NCI-H1417 (cell line): ENCODE measurements at places on chromosomes 2 and 18.

DNA sequence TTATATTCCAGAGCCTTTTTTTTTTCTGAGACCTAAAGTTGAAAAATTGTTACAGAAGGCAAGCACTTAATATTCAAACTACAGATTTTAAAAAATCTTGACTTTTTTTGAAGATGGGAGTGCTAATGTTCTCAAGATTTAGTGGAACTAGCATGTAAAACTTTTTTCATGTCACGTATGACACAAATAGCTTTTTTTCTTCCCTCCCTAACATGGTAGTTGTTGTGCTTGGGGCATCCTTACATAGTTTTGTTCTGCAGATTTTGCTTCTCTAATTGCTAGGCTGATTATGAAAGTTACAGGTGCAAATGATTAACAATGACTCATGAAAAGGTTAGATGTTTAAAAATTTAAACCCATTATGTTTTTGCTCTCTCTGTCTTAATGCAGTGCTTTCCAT, 3.0 kb downstream of the EML6 start:
- no peak for DNase-seq

GRCh38 chr18:60176259-60176658, 196.3 kb downstream of the MC4R start:
- DNase-seq = no peak

DNA sequence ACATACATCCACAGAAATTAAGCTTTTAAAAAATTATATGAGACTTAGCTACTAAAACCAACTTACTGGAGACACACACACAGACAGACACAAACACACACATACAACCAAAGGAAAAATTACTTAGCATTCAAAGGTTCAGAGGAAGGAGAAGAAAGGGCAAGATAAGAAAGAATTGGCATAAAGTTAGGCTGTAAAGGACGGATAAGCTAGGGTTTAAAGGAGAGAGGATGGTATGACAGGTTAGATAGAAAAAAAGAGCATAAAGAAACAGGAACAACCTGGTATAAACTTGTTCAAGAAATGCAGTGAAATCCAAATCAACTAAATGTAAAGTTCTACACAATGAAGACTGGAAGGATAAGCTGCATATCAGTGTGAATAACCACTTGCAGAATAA, 73.4 kb downstream of the SLC66A3 start:
- no peak for DNase-seq

- no peak for DNase-seq
Observed at GRCh38 chr2:172279813-172280212, 147.6 kb upstream of the ITGA6 start.

DNA sequence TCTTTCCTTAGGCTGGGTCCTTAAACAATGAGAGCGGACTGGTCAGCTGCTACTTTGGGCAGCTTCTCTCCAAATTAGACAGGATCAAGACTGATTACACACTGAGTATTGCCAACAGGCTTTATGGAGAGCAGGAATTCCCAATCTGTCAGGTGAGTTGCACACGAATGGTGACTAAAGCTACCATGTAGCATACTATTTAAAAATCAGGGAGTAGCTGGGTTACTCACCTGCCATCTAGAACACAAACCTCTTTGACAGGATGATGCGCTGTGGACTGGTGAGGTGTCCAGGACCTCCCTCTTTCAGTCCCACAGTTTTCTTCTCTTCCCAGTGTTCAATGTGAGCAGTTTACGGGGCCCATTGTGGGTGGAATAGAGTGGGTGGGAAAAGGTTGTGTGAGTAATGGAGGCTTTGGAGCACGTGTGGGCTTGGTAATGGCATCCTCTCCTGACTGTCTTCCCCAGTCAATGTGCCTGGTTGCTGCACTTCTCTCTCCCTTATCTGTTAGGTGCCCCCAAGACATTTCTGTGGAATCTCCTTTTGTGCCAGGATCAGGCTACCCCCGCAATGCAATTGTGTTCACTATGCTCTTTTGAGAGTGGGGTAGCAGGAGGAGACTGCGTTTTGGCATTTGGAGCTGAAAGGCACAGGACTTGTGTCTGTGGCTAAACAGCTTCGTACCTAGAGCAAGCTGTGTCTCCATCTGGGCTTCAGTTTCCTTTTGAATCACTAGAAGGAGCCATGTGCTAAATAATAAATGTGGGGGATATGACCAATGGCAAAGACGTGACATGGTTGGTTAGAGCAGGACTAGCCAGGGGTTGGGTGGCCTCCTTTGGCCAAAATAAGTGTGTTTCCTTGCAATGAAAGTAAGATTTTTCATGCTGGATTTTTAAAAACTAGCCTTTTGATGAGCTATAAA, 17.7 kb downstream of the SERPINB12 start:
- DNase-seq = no peak

DNA sequence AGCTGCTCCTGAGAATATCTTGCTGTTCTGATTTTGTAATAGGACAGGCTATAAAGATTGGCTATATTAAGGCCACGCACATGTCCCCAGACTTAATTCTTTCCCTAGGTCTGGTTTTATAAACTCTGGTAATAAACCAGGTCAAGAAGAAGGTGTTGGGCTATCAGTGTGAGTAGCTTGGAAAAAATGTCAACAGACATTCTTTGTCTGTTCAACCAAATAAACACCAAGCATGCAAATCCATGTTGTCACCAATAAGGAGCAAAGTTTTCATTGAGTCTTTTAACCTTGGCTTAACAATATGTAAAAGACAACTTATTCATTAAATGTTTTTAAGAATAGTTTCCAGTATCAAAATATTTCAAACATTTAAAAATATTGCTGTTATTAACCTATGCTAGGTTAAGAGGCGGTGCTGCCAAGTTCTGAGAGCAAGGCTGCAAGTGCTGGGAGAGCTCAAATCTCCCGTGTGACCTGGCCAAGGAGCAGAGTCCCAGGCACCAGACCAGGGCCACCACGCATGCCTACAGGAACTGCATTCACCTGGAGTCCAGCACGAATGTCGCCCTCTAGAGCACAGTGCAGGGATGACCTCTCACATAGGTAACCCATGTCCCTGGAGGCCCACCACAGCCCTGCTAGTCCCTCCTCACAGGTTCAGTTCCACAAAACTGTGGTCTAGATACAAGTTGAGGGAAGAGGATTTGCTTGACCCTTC, 120.5 kb upstream of the POU3F3 start:
- peak; percentile 10 for DNase-seq
